NCI-H1436 treated with DMSO at 0.1 percent for 48 hours (cell line): ENCODE measurements at places on chromosomes 13 and 19.

DNA sequence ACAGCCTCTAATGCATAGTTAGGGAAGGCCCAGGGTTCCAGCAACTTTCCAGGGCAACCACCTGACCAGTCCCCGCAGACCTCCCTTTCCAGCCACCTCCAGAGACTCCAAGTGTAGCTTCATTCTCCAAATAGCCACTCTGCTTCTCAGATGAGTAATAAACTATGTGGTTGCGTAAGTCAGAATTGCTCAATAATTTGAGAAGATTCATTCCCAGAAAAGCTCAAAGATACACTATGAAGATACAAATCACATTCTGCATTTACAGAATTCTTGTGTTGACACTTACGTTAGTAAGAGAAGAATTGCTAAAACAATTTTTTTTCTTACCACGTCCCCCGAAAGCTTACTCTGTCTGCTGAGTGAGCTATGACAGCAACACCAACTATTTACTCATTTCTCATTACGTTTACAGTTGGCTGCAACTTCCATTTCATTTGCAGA, 8.2 kb upstream of the LATS2 start:
- no peak for DNase-seq

DNA sequence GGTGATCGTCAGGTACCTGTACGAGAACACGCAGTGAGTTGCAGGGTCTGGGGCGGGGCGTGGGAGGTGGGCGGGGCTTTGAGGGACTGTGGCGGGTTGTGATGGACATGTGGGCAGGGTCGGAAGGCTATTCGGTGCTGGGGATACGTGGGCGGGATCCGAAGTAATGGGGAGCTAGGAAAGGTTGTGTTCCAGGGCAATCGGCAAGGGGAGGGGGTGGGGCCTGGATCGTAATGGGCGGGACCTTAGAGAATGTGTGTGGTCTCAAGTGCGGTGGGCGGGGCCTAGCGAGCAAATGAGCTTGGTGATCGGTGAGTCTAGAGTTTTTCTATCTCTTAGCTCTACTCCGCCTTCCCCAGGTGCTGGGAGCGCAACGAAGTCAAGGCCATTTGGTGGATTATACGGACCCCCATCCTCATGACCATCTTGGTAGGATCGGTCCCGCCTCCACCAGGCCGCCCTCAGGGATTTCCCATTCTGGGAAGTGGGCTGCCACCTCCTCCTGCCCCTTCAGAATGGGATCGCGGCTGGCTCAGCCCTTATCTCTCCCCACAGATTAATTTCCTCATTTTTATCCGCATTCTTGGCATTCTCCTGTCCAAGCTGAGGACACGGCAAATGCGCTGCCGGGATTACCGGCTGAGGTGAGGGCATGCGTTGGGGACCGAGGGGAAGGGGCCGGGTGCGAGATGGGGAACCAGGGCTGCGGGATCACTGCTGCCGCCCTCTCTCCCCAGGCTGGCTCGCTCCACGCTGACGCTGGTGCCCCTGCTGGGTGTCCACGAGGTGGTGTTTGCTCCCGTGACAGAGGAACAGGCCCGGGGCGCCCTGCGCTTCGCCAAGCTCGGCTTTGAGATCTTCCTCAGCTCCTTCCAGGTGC, 9.6 kb downstream of the GIPR start:
- DNase-seq = peak; percentile 38

- no peak for DNase-seq
These were observed 349 bp downstream of the ZNF98 start for GRCh38 chr19:22421797-22422196.

DNA sequence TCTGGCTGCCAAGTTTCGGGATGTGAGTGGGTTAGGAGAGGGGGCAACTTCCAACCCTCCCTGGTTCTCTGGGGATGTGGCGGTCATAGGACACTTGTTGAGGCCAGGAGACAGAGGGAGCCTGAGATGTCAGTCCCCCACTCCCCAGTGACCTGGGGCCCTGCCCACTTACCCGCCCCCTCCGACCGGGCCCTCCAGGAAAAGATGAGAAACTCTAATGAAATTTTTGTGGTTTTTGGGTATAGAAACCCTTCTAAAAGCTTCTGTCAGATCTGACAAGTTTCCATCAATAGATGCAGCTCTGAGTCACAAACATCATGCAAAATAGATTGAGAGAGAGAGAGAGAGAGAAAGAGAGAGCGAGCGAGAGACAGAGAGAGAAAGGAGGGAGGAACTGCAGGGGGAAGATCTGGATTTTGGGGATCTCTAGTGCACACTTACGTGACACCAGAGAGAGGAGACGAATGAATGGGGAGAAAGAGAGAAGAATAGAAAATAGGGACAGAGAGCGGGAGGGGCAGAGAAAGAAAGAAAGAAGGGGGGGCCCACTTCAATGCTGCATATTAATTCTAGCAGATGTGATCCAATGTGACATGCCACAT, 94.0 kb downstream of the PTPRS start:
- DNase-seq = no peak

DNA sequence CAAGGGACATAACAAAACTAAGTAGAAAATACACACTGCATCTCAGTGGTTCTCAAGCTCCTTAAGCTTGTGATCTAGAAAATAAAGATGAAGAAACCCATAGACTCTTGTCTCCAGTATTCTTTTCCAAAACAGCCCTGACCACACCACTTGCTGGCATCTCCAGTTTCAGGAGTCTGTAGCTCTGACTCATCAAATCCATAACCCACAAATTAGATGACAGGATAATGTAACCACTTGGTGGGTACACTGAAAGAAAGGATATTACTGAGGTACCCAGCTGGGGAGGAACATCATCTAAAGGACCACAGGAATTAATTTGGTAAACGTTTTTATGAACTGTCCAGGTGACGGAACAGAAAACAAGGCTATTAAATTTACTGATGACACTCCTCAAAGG, 214.7 kb downstream of the VWA8 start:
- DNase-seq = no peak

- no peak for DNase-seq
These were observed 1634.2 kb downstream of the PCDH9 start for GRCh38 chr13:65595916-65596315.

GRCh38 chr13:30818323-30818960, 83.1 kb downstream of the ALOX5AP start:
- no peak for DNase-seq

DNA sequence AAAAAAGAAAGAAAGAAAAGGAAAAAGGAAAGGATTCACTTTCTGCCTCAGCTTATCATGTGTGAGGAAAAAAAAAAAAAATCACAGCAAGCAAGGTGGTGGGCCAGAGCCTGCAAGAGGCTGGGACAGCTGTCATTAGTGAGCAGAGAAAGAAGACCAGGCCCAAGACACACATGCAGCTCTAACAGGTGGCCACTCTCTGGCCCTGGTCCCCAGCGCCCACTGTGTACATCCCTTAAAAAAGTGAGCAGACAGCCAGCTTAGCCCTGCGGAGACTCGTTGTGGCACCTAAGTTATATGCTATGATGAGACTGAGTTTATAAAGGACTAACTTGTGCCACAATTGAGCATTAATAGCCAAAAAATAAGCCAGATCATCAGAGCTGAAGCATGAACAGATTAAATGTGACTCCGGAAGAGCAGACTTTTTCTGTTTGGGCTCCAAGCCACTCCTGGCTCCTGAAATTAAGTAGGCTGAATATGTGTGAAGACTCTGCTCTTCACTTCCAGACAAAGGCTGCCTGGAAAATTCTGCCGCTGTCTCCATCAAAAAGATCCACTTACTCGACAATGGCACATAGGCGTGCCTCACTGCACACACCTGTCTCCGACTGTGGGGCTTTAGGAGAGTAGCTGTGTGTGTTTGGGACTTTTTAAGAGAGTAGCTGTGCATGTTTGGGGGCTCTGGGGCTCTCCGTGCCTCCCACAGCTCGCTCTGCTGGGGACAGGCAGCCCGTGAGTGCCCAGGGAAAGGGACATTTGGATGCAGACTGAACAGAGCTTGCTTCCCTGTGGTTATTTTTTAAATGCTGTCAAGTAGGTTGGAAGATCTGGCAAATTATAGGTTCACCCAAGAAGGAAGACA, 55.0 kb downstream of the LATS2 start:
- DNase-seq = no peak

DNA sequence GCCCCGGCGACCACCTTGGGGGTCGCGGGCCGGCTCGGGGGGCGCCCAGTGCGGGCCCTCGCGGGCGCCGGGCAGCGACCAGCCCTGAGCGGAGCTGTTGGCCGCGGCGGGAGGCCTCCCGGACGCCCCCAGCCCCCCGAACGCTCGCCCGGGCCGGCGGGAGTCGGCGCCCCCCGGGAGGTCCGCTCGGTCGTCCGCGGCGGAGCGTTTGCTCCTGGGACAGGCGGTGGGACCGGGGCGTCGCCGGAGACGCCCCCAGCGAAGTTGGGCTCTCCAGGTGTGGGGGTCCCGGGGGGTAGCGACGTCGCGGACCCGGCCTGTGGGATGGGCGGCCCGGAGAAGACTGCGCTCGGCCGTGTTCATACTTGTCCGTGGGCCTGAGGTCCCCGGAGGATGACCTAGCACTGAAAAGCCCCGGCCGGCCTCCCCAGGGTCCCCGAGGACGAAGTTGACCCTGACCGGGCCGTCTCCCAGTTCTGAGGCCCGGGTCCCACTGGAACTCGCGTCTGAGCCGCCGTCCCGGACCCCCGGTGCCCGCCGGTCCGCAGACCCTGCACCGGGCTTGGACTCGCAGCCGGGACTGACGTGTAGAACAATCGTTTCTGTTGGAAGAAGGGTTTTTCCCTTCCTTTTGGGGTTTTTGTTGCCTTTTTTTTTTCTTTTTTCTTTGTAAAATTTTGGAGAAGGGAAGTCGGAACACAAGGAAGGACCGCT, 729 bp downstream of the STK11 start:
- no peak for DNase-seq

DNA sequence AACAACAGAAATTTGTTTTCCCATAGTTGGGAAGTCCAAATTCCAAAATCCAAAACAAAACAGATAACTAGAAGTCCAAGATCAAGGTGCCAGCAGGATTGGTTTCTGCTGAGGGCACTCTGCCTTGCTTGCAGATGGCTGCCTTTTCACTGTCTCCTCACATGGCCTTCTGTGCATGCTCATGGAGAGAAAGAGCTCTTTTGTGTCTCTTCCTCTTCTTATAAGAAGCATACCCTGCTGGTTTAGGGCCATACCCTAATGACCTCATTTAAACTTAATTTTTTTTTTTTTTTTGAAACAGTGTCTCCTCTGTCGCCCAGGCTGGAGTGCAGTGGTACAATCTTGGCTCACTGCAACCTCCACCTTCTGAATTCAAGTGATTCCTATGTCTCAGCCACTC, 1974.1 kb upstream of the PCDH20 start:
- DNase-seq = no peak

GRCh38 chr19:34181111-34181864, 9.0 kb downstream of the LSM14A start:
- no peak for DNase-seq

DNA sequence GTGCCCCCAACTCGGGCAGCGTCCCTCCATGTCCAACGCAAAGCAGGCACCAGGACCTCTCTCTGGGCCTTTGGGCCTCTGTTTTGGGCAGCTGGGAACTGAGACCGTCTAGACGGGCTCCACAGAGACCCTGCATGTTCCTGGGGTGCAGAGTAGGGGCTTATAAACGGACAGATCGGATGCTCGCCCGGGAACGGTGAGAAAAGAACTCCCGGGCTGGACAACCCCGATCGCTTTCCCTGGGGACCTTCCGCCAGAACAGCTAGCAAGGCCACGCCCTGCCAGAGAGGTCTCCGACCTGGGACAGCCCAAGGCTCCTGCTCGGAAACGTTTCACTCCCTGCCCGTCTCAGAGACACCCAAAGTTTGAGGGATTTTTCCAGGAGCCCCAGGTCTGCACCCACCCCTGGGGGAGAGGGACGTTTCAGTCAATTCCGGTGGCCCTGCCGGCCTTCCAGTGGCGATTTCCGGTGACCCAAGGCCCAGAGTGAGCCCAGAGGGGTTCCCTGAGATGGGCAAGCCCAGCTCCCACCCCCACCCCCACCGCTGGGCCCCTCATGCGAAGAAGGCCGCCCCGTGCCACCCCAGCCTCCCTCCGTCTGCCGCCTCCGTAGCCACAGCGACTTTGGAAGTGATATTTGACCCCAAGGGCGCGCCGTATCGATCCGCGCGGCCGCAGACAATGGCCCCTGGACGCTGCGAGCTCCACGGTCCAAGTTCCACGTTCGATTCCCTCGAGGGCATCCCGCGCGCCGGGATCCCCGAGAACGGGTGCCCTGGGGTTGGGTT, 1.7 kb downstream of the NR2F6 start:
- no peak for DNase-seq

GRCh38 chr19:7450243-7451223, 38.3 kb downstream of the PEX11G start:
- no peak for DNase-seq

DNA sequence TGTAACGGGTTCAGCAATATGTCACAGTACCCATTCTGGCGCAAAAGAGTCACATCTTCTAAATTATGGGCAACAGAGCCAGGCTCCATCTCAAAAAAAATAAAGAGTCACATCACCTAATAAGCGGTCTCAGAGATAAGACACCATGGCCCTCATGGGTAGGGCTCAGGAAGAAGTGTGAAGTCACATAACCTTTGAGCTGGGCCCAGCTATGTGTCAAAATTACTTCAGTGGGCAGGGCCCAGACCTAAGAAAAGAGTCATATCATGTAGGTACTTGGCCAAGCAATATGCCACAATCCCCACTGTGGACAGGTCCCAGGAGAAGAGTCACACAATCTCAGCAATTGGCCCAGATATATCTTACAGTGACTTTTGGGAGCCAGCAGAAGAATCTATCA, 11.4 kb upstream of the ZNF91 start:
- DNase-seq = no peak
